Natural killer cell (primary cell): ENCODE measurements at places on chromosomes 5 and 9.

- H3K27ac ChIP-seq, result no peak overlapping the region
- peaks cover 28% of the 10 kb centered on the region for H3K4me1 ChIP-seq
- H3K36me3 ChIP-seq, result no peaks in the 10 kb centered on the region
- peaks cover 30% of the 10 kb centered on the region for H3K27me3 ChIP-seq
These were observed 1.3 kb upstream of the ANKRD18A start for GRCh38 chr9:38621434-38622287.

DNA sequence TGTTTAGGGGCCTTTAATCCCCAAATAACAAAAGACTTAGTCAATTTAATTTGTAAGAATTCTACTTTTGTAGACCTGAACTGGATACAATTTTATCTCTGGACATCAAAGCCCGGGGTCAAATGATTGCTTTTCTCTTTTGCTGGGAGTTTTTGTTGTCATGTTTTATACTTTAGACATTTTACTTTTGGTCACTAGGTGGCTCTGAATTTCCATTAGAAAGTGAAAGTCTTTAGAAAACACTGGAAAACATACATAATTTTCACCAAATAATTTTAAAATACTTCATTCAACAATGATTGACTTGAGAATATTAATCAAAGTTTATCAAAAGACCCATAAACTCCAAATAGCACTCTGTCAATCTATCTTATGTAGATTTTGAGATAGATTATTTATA, 2.8 kb upstream of the PCA3 start:
- H3K36me3 ChIP-seq, result no peaks in the 10 kb centered on the region
- no peak overlapping the region for H3K4me3 ChIP-seq
- DNase-seq, result no peak
- H3K27ac ChIP-seq, result no peak overlapping the region

GRCh38 chr5:59173578-59173977, 590.7 kb downstream of the RAB3C start:
- H3K4me1 ChIP-seq, result no peaks in the 10 kb centered on the region
- no peak for DNase-seq
- no peaks in the 10 kb centered on the region for H3K36me3 ChIP-seq
- H3K4me3 ChIP-seq, result no peak overlapping the region
- H3K27me3 ChIP-seq, result no peaks in the 10 kb centered on the region

DNA sequence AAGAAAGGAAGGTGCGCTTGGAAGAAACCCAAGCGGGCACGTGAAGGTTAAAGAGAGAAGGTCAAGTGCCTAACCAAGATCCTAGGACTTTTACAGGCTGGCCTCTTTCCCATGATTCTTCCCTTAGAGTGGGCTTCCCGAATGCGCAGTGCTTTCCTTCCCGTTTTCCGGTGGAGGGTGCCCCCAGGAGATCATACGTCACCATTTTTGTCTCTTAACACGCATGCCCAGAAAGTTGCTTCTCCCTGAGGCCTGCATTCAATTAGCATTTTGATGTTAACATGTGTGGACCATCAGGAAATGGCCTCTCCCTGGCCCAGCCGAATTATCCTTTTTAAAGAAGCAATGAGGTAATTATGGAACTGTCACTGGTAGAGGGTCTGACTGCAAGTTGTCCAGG, 1.9 kb upstream of the RUSC2 start:
- no peak for DNase-seq
- no peaks in the 10 kb centered on the region for H3K36me3 ChIP-seq
- H3K4me1 ChIP-seq, result peaks cover 24% of the 10 kb centered on the region
- H3K4me3 ChIP-seq, result no peak overlapping the region

GRCh38 chr5:79816014-79816413, 126.4 kb downstream of the CMYA5 start:
- DNase-seq, result no peak
- H3K4me3 ChIP-seq, result no peak overlapping the region
- no peaks in the 10 kb centered on the region for H3K27me3 ChIP-seq
- H3K36me3 ChIP-seq, result no peaks in the 10 kb centered on the region
- no peaks in the 10 kb centered on the region for H3K4me1 ChIP-seq

- H3K36me3 ChIP-seq, result peaks cover 40% of the 10 kb centered on the region
- DNase-seq, result no peak
- H3K27me3 ChIP-seq, result no peaks in the 10 kb centered on the region
- no peak overlapping the region for H3K27ac ChIP-seq
- H3K4me1 ChIP-seq, result no peaks in the 10 kb centered on the region
These were observed 159.2 kb downstream of the CDC42SE2 start for GRCh38 chr5:131423056-131423455.
